ENCODE measurements at places on chromosomes 3 and 15.

GRCh38 chr3:140251678-140252077, 316.7 kb downstream of the CLSTN2 start:
- DNase-seq, result no peak

DNA sequence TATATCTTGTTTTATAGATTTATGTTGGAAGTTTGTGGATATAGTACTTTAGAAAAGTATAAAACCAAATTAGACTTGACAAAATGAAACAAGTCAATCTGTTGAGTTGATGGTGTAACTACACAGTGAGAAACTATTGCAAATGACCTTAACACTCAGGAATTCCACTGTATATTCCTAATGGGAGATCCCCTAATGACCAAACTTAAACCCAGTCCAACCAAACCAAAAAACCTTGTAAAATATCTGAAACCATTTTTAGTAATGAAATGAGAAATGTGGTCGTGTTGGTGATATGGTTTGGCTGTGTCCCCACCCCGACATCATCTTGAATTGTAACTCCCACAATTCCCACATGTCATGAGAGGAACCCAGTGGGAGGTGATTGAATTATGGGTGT, 31.9 kb upstream of the ATP13A3 start:
- DNase-seq, result no peak

DNA sequence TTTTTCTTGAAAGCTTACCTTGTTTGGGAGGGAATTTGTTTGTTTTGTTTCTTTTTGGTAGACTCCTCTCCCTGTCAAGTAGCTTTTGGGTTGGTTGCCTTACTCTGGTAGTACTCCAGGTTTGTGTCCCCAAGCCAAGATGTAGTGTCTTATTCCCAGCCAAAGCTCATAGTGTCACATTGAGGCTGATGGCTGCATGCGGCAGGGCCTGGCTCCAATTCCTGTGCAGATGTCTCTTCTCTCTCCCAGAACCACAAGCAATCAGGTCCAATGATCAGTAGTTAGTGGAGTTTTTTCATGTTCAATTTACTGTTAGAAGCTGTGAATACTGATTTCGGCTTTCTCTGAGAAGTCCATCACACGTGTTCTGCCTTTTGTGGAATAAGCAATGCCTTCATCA, 221.1 kb upstream of the THBS1 start:
- no peak for DNase-seq

GRCh38 chr3:37779289-37780152, 82.2 kb upstream of the CTDSPL start:
- peak; percentile 57 for DNase-seq

GRCh38 chr15:85950101-85950500, 129.6 kb upstream of the AGBL1 start:
- DNase-seq, result no peak

- DNase-seq, result no peak
These were observed 175.2 kb downstream of the MEGF11 start for GRCh38 chr15:66078196-66078928.

GRCh38 chr3:187618722-187619121, 51.5 kb downstream of the SST start:
- no peak for DNase-seq

DNA sequence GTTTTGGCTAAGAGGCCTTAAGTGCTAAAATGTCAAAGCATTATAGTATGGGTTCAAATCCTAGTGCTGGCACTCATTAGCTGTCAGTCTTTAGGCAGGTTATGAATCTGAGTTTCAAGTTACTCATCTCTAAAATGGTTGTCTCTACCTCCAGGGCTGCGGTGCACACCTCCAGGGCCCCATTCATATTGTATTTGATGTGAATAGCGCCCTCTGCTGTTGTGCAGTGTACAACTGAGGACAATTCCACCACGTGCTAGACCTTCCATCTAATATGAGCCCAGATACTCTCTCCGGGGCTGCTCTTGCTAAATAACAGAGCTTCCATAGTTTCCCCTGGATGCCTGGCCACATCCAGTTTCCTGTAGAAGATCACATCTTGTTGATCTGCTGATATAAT, 54.3 kb downstream of the OXNAD1 start:
- no peak for DNase-seq

GRCh38 chr3:69079269-69080159, 651 bp downstream of the UBA3 start:
- DNase-seq, result no peak

- no peak for DNase-seq
These were observed 1106.8 kb downstream of the IGSF11 start for GRCh38 chr3:117927825-117928224.

All from midbrain (tissue), 1 donor.